ENCODE measurements at places on chromosomes 7 and 10.

GRCh38 chr7:94336009-94336408 is 58.7 kb upstream of the COL1A2 start:
- DNase-seq, result no peak

DNA sequence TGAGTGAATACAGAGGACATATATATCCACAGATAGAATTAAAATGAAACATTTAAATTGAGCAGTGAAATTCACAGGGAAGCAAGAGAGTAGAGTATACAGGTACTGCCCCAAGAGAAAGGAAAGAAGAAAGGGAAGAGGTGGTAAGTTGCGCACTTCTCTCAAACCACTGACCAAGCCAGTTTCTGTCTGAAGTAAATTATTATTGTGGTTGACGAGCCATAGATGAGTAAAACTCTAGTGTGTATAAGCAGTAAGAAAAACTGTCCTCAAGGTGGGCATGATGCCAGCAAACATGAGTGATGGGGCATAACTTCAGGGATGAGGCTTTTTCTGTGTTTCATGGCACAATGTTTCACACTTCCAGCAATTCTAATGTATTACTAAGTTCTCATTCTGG is 4.4 kb upstream of the BET1 start:
- DNase-seq, result no peak

DNA sequence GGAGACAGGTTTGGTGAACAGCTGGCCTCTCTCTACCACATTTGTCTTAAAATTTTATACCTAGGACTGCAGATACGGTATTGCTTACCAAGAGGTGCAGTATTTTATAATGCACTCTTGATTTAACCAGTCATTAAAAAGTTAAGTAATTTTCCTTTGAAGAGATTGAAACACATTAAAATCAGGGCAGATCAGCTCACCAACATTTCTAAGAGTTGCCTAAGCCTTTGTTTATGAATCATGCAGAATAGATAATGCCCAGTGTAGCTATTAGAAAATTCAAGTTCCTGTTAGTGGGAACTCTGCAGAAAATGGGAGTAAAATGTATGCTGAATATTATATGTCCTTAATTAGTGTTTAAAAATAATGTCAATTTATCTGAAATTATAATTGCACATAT is 140.2 kb upstream of the PRPS1L1 start:
- no peak for DNase-seq

- DNase-seq, result no peak
Observed at GRCh38 chr7:128361411-128362379, at the start of gene PRRT4. Gene PRRT4, minus strand, starts transcription at chr7:128361690.

- no peak for DNase-seq
Observed at GRCh38 chr10:65033957-65034356, 1512.8 kb downstream of the REEP3 start.

Measured in NCI-H1048 (cell line).